ENCODE measurements at places on chromosomes 7 and 10.

DNA sequence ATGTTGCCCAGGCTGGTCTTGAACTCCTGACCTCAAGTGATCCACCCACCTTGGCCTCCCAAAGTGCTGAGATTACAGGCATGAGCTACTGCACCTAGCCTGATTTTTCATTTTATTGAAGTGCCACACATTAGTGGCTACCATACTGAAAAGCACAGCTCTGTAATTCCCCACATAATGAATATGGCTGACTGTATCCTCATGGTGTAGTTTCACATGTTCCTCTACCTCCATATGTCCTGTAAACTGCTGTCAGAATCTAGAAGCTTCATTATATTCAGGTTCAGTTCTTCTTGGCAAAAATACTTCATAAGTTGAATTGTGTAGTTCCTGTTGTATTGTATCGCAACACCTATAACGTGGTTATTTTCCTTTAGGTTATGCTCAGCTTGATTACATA lies 11.1 kb downstream of the JMJD1C start:
- DNase-seq, result no peak

- no peak for DNase-seq
These were observed 46.8 kb downstream of the KCNH2 start for GRCh38 chr7:150931199-150931869.

DNA sequence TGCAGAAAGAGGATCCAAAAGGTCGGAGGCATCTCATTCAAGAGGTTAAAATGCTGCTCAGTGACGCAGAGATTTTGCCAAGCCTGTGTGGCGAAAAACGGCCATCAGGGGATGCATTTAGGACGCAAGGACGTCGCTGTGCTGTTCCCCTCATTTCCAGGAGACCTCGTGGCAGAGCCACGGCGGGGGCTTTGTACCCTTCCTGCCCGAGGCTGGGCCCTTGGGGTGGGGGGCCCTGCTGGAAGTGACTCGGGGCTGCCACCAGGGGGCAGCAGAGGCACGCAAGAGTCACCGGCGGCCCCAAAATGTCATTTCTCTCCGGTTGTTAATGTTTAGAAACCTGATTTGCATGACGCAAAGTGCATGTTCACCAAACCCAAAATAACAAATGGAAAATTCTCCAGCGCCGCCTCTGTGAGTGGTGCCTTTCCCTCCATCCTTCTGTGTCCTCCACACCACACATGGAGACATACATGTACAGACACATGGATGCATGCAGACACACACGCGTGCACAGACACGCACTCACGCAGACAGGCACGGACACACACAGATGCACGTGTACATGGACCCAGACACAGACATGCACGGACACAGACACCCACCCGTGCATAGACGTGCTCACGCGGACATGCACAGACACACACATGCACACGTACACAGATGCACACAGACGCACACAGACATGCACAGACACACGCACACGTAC lies 51.0 kb upstream of the NKX6-2 start:
- peak; percentile 5 for DNase-seq

DNA sequence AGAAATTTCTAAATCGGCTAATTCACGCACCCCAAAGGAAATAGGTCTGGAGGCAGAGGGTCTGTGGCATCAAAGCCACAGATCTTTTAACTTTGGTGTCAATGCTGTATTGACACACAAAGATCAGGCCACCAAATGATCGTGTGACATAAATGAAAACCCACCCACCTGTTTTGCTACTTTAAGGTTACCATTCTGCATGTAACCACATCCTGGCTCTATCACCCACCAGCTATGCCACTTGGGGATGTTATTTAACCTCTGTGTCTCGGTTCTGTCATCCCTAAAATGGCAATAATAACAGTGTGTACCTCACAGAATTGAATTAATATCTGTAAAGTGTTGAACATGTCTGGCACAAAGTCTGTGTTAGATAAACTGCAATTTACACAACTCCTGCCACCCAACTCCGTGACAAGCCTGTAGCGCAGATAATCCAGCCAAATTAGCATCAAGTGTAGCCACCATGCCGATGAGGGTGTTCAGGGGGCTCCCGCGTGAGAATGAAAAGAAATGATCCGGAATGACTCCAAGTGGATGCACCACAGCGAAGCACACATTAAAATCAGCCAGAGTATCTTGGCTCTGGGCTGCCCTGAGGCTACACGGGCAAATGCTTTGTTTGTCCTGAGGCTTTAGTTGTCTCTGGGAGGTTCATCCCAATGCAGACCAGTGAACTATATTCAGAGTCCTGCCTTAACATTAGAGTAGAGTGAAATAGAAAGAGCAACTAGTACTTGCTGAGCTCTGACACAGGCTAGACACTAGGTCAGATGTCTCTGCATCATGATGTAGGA lies 158.4 kb upstream of the NEBL start:
- no peak for DNase-seq

GRCh38 chr10:76453332-76453731 lies 1021.9 kb downstream of the LRMDA start:
- no peak for DNase-seq
